ENCODE measurements at places on chromosomes 16 and 17.

DNA sequence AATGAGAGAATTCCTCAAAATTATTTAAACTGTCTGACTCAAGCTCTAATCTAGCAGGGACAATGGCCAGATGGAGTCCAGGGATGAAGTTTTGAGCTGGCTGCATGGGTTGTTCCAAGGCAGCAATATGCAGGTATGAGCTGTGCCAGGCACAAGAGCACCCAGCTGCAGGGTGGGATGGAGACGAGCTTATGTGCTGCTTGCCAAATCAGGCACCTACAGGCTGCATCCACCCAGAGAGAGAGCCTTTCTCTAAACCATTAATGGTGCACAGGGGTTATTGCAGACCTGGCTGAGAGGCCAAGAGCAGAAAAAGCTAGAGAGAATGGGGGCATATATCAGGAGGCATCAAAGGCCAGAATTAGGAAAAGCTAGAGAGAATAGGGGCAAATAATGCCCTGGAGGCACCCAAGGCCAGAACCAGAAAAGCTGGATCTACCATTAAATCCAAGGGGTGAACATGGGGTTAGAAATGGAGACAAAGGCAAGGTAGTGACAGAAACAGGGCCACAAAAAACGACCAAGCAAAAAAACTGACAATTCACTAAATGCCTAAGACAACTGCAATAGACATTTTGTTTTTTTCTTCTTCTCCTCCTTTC lies 11.0 kb downstream of the KRT33A start:
- no peak for DNase-seq

DNA sequence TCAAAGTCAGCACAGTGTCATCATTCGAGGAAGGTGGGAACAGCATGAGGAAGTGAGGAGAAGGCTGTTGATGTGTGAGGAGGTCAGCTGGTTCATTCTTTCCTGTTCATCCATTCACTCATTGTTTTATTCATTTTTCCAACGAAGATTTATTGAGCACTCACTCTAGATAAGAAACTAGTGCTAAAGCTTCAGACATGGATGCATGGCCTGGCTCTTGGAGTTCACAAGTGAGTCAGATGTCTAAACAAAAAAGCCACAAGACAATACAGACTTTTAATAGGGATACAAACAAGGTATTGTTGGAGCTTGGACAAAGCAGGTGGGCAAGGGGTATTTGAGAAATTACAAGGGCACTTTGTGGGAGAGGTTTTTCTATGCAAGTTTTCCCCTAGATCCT lies 31.3 kb upstream of the MPHOSPH6 start:
- no peak for DNase-seq

DNA sequence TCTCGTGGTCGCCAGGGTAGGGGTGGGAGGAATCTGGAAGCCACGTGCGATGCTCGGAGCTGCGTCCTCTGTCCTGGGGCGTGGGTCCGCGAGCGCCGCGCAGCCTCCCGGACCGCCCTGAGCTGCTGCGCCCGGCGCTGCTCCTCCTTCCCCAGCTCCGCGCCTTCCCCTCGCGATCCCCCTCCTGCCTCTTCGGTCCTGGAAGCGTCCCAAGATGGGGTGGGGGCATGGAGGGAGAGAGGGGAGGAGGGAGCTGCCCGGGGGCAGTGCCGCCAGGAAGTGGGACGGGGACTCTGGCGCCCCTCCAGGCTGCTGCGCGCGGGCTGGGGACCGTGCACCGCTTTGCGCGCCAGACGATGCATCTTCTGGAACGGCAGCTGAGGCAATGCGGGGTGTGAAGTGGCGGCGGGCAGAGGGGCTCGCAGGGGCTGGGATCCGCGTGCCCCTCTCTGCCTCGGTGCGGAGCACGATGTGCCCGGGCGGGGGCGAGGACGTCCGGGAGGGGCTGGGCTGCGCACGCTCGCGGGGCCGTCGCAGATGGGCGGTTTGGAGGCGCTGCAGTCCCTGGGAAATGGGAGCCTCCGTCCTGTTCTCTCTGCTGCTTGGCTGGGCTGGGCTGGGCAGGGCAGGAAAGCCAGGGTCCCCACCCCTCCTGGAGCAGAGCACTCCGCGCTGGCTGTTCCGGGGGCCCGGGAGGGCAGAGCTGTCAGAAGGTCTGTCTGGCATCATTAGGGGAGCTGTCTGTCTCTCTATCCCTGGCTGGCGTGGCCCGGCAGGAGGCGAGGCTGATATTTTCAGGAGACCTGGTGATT lies 388.0 kb downstream of the SEC14L1 start:
- DNase-seq: peak; percentile 46

DNA sequence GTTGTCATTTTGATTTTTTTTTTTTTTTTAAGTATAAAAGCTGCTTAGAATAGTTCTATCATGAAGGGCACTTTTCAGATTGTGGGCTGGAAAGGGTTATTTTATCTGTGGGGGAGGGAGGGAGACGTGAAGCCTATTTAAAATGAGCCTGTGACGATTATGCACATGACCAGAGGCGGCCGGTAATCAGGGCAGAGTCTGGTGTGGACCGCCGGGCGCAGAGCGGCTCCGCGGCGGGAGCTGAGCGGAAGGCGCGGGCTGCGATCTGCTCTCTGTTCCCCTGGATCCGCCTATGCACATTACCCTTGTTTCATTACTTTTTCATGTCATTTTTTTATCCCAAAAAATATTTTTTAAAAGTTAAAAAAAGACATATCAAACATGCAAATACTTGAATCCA lies 23.5 kb downstream of the TMC6 start:
- DNase-seq: no peak

- no peak for DNase-seq
Observed at GRCh38 chr16:66979011-66979717, 9.2 kb upstream of the CES4A start.

- no peak for DNase-seq
Observed at GRCh38 chr17:56599088-56599487, 5.6 kb downstream of the NOG start.

GRCh38 chr16:73793260-73793659 lies 503.4 kb upstream of the PSMD7 start:
- DNase-seq: no peak

DNA sequence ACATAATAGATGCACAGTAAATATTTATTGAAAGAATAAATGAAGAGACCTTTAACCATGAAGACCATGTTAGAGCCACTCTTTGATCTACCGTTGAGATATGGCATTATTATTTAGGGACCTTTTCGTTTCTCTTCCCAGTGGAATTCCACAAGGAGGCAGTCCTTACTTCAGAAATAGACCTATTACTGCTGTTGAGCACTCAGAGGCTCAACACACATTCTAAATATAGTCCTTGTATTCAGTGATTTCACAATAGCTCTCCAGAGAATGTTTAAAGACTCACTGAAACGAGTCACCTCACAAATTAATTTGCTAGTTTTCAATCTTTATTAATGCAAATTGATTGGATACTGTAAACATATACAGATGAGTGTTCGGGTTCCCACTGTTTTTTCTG lies 603.8 kb downstream of the CDH8 start:
- no peak for DNase-seq

DNA sequence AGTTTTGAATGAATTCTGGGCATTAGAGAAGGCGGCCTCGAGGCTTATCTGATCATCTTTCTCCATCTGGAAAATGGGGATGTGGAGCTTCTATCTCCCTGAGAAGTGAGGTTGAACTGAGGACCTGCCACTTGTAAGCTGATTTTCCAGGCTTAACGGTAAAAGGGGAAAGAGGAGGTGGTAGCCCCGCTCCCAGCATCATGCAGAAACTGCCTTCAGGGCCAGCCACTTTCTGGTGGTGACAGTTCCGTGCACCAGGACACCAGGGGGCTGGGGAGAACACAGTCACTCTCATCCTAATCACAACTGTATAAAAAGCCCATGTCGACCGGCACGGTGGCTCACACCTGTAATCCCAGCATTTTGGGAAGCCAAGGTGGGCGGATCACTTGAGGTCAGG lies 20.9 kb upstream of the CPSF4L start:
- DNase-seq: no peak

GRCh38 chr17:59456923-59457615 lies 108.3 kb upstream of the DHX40 start:
- no peak for DNase-seq

DNA sequence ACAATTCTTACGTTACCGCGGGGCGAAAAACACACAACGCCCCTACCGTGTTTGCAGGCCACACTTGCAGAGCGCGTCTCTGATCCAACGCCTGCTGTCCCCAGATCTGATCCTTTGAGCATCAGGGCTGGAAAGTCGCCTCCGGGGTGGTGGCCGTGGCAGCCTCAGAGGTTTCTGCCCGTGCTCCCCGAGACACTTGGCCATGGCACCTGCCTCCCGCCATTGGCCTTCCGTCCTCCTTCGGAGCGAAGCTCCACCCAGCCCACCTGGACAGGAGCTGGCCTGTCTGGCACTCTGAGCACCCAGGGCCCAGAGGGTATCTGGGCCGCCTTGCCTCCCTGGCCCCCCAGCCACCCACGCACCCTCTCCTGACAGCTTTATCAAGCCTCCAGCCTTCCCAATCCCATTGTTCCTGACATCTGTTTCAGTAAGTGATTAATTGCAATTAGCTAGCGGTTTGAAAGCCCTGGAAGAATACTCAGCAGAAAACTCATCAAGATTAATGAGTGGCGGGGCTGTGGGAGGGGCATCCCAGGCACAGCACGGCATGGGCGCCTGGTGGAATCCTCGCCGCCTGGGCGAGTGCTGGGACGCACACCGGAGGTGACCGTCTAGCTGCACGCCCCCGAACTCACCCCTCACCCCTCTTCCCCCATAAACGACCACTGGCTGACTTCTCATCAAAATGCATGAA lies 181.5 kb upstream of the GSE1 start:
- no peak for DNase-seq

- DNase-seq: no peak
Observed at GRCh38 chr17:81106716-81107115, 58.6 kb upstream of the PVALEF start.

- DNase-seq: no peak
Observed at GRCh38 chr17:4194796-4195195, 51.8 kb downstream of the CYB5D2 start.

- no peak for DNase-seq
Observed at GRCh38 chr17:66943484-66943883, 21.0 kb upstream of the CACNG4 start.

DNA sequence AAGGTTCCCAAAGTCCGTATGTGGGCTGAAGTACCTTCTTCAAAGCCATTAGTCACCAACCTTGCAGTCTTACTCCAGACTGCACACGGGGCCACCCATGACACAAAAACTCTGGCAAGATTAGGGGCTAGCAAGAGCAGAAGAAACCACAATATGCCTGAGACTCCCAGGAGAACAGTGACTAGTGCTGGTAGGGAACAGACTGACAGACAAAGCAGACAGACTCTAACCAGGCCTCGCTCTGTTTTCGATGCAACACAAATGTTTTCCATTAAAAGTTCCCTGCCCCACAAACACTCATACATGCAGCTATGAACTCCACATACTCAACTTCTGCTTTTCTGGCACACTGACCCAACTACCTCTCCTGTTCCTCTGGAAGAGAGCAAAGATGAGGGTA lies 102.2 kb downstream of the HIC1 start:
- DNase-seq: no peak

DNA sequence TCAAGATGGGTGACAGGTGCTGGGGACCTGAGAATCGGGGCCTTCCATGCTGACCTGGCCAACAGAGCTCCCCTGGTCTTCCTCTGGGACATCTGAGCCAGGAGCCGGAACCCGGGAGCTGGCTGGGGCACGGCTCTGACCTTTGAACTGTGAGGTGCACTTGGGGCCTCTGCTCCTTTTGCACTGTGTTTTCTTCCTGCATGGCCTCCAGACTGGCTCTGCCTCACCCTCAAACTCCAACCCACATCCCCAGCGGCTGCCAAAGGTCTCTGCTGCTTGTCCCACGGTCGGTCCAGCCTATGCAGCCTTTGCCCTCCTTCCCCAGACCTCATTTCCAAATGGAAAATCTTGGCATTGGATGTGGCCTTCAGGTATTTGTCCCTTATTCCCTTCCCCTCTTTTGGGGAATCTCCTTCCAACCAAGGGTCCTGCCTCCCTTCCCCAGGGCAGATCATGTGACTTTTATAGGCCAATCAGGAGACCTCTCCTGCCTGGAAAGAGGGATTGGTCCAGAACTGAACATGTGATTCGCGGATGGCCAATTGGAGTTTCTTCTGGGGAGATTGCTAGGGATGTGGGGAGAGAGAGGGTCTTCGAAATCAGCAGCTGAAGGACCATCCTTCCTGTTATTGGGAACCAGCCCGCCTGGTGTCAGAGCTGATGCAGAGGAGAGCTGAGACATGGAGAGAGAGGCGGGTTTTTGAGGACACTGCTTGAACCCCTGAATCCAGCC lies 117.9 kb downstream of the CYLD start:
- no peak for DNase-seq

GRCh38 chr17:50634224-50634914 lies at the start of gene ABCC3:
Gene ABCC3 (plus strand): TSS chr17:50634881. CDS start chr17:50634937, 56 bp downstream.
- no peak for DNase-seq

DNA sequence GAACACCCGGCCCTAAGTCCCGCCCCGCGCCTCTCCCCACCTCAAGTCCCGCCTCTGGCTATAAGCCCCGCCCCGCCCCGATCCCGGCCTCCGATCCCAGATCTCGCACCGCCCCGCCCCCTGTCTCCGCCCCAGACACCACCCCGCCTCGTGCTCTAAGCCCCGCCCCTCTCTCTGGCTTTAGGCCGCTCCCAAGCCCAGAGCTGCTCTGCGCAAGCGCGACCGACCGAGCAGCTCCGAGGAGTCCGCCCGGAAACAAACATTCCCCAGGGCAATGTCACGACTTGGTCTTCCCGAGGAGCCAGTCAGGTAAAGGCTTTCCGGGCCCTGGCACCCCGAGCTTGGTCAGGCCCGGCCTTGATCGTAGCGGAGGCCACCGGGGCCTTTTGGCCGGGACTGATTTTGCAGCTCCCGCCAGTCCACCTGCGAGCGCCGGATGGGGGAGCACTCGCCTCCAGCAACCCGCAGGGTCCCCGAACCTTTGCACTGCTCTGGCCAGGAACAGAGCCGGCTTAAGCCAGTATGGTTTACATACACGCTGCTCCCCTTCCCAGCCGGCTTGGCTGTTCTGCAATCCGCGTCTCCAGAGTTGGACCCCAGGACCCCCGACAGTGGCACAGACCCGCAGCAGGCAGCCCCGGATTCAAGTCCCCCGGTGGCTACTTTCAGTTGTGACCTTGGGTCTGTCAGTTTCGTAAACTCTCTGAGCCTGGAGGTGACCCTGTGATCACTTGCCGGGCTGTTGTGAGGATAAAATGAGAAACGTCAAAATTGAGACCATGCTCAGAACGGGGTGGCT lies at the start of gene NUDT7:
TSS of gene NUDT7 (plus strand) at position 206 of the 799 bp plus-strand sequence. CDS start at position 275, 69 bp downstream.
- peak; percentile 98 for DNase-seq

DNA sequence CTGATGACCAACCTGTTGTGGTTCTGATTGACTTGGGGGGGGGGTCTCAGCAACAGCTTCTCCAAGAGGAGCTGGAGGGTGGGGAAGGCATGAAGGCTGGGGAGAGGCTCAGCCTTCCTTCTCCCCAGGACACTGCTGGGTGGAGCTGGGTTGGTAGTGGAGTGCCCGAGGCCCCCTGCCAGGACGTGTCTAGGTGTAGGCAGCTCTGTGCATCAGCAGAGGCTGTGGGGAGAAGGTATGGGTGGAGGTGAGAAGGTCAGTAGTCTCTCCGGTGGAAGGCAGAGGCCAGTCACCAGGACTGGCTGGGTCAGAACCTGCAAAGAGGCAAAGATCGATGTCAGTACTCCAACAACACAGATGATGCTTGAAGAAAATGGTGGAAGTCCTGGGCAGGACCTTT lies 3.9 kb downstream of the CHAD start:
- no peak for DNase-seq

- no peak for DNase-seq
Observed at GRCh38 chr17:45429339-45430005, 3.2 kb downstream of the ARHGAP27 start.

GRCh38 chr17:69715656-69716055 lies 301.2 kb downstream of the MAP2K6 start:
- no peak for DNase-seq

Data from Ammon's horn (tissue), 1 donor.